Breast epithelium (tissue), 4 donors: ENCODE measurements at places on chromosomes 12 and 14.
A peak's percentile ranks its signal among the peaks of the same experiment; 100 is the strongest.

DNA sequence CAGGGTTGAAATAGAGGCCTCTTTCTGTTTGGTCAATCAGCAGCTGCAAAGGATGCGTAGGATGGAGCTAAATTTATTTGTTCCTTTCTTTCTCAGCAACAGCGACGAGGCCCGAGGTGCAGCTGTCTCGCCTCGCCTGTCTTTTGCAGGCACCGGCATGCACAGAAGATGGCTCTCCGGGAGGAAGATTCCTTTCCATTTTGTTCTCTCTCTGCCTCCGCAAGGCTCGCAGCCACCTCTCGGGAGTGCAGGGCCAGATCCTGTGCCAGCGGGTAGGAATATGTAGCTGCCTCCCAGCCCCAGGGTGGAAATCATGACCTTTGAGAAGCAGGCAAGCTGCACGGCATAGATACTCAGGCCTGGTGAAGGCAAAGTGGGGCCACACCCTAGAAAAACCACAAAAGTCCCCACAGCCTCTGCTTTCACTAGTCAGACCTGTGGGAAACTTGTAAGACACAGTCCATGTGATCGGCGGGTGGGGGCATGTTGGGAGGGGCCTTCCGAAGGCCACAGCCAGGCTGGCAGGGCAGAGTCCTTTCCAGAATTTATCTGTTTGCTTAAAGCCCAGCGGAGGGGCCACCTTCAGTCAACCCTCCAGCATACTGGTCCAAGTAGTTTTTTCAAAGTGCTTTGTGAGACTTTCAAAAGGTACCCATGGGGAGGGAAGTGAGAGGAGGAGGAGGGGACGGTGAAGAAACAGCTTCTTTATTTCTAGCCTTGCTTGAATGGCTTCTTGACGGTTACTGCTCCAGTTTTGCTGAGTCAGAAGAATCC is at the start of gene MAP1LC3B2:
Gene MAP1LC3B2, plus strand, starts transcription at position 220 of the 774 bp plus-strand sequence. CDS start 16,562 bp downstream, outside the sequence.
- no peaks in the 10 kb centered on the region for H3K36me3 ChIP-seq
- peak within 1 kb of the TSS; percentile 87 for H3K27ac ChIP-seq
- H3K4me1 ChIP-seq = peaks cover 5% of the 10 kb centered on the region
- no peaks in the 10 kb centered on the region for H3K27me3 ChIP-seq
- H3K4me3 ChIP-seq = no peak within 1 kb of the TSS

- no peaks in the 10 kb centered on the region for H3K27me3 ChIP-seq
- DNase-seq = no peak
- H3K4me3 ChIP-seq = no peak overlapping the region
- H3K36me3 ChIP-seq = no peaks in the 10 kb centered on the region
- H3K4me1 ChIP-seq = no peaks in the 10 kb centered on the region
- no peak overlapping the region for H3K27ac ChIP-seq
These were observed 166.8 kb downstream of the DAD1 start for GRCh38 chr14:22422238-22422637.

DNA sequence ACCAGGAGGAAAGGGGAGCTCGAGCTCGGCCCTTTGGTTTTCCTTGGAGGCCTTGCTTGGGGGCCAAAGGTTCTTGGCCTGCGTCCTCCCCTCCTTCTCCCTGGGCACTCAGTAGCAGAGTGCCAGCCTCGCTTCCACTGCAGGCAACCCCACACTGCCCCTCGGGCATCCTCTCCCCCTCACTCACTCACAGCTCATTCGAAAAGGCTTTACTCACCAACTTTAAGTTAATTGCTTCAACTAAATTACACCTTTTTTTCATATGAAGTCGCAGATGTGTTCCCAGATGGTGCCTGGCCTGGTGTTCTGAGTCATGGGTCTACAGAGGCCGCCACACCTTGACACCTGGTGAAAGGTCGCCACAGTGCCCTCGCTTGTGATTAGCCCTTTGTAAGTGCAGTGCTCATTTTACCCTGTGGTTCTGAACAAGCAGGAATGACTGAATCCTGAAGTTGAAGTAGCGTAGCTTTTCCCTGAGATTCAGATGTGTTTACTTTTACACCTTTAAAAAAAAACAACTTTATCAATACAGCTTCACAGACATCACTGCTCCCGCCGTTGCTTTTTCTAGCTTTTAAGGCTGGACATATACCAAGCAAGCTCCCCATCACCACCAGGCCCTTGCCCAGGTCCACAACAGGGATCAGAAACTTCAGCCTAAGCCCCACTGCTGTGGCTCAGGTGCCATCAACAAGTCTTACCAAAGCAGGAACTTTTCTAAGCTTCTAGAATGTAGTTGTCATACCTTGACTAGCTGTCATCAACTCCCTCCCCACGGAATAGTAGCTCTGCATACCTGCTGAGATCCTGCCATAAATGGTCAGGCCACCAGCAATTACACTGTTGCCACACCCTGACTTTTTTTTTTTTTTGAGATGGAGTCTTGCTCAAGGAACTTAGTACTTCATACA is 20.3 kb upstream of the ADIPOR2 start:
- H3K27me3 ChIP-seq = no peaks in the 10 kb centered on the region
- H3K27ac ChIP-seq = no peak overlapping the region
- no peaks in the 10 kb centered on the region for H3K36me3 ChIP-seq
- DNase-seq = no peak
- no peak overlapping the region for H3K4me3 ChIP-seq

DNA sequence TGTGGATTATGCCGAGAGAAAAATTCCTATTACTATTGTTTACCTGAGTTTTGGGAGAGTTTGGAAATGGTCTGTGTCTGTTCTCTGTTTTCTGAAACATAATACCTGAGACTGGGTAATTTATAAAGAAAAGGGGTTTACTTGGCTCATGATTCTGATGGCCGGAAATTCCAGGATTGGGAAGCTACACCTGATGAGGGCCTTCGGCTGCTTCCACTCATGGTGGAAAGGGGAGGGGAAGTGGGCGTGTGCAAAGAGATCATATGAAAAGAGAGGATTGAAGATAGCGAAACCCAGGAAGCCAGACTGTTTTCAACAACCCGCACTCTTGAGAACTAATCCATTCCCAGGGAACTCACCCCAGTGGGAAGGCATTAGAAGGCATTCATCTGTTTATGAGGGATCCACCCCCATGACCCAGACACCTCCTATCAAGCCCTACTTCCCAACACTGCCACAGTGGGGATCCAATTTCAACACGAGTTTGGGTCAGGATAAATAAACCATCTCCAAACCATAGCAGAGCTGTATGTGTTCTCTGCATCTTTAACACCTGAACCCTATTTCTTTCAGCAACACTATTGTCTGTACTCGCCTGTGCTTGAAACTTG is 51.1 kb downstream of the APAF1 start:
- no peak for DNase-seq
- no peaks in the 10 kb centered on the region for H3K4me1 ChIP-seq
- H3K36me3 ChIP-seq = no peaks in the 10 kb centered on the region

GRCh38 chr14:53871951-53872350 is 84.7 kb downstream of the BMP4 start:
- no peaks in the 10 kb centered on the region for H3K27me3 ChIP-seq
- DNase-seq = no peak
- H3K4me1 ChIP-seq = no peaks in the 10 kb centered on the region
- no peak overlapping the region for H3K4me3 ChIP-seq
- no peaks in the 10 kb centered on the region for H3K36me3 ChIP-seq
